Activated CD8-positive, alpha-beta T cell treated with anti-CD3 and anti-CD28 coated beads for 36 hours (primary cell): ENCODE measurements at places on chromosomes 5 and 9. TPM values are rescaled to one million over a fixed set of nuclear protein-coding genes. Genes with fewer than 3 reads are reported as not detected.

DNA sequence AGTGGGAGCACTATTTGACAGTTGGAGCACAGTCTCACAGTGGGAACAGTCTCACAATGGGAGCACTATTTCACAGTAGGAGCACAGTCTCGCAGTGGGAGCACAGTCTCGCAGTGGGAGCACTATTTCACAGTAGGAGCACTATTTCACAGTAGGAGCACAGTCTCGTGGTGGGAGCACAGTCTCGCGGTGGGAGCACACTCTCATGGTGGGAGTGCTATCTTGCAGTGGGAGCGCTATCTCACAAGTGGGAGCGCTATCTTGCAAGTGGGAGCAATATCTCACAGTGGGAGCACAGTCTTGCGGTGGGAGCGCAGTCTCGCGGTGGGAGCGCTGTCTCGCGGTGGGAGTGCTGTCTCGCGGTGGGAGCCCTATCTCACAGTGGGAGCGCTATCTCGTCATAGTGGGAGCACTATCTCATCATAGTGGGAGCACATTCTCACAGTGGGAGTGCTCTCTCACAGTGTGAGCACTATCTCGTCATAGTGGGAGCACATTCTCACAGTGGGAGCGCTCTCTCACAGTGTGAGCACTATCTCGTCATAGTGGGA, 56.1 kb downstream of the MED10 start:
- H3K27ac ChIP-seq: no peak overlapping the region
- H3K4me3 ChIP-seq: no peak overlapping the region
- H3K27me3 ChIP-seq: no peaks in the 10 kb centered on the region
- H3K36me3 ChIP-seq: no peaks in the 10 kb centered on the region

CKMT2 gene
- not detected for total RNA-seq

DNA sequence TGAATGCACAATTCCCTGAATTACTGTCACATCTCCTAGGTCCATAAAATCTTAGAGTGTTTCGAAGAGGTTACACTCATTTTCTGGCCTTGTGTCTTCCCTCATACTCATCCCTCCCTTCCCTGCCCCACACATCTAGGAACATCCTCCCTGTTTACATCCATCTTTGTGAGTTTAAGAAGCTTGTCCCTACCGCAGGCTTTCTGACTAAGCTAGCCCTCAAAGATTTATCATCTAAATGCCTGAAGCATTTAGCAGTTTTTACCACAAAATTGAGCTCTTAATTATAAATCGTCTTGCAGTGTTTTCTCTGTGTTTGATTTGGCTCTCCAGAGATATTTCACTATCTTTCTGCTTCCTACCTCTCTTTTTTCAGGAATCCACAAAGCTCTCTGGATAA, 374.8 kb downstream of the KIAA0825 start:
- DNase-seq: no peak
- H3K4me3 ChIP-seq: no peak overlapping the region
- H3K4me1 ChIP-seq: no peaks in the 10 kb centered on the region
- H3K27me3 ChIP-seq: no peaks in the 10 kb centered on the region
- H3K36me3 ChIP-seq: no peaks in the 10 kb centered on the region
- H3K27ac ChIP-seq: no peak overlapping the region

GRCh38 chr5:9834871-9835770, 205.0 kb upstream of the TAS2R1 start:
- no peak overlapping the region for H3K27ac ChIP-seq
- no peak for DNase-seq
- no peak overlapping the region for H3K4me3 ChIP-seq
- no peaks in the 10 kb centered on the region for H3K36me3 ChIP-seq

DNA sequence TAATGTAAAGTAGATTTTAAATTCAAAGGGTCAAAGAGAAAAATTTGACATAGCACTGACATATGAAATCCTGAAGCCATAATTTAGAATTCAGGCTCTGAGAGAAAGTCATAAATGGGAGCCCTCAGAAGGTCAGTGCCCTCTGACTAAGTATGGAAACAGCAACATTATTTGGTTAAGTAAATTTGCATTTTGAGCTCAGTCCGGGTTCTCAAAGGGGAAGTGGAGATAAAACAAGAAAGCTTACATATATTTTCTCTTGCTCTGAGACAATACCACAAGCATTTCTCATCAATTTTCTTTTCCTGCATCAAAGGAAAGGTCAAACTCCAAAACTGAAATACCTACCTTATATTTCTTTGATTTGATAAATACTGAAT, 348.0 kb downstream of the SEMA5A start:
- no peak overlapping the region for H3K27ac ChIP-seq
- H3K27me3 ChIP-seq: no peaks in the 10 kb centered on the region
- DNase-seq: no peak
- H3K4me3 ChIP-seq: no peak overlapping the region
- H3K36me3 ChIP-seq: no peaks in the 10 kb centered on the region

GRCh38 chr5:173314166-173314952, 13.9 kb downstream of the STC2 start:
- H3K36me3 ChIP-seq: peaks cover 24% of the 10 kb centered on the region
- H3K4me3 ChIP-seq: no peak overlapping the region
- no peak for DNase-seq
- H3K27ac ChIP-seq: no peak overlapping the region
- peaks cover 16% of the 10 kb centered on the region for H3K27me3 ChIP-seq

PCDHGA9 gene
- 0.09 TPM for total RNA-seq

- H3K36me3 ChIP-seq: no peaks in the 10 kb centered on the region
- no peak overlapping the region for H3K4me3 ChIP-seq
- no peak for DNase-seq
- H3K27me3 ChIP-seq: no peaks in the 10 kb centered on the region
- H3K4me1 ChIP-seq: no peaks in the 10 kb centered on the region
Observed at GRCh38 chr9:31753756-31754155, 630.7 kb upstream of the ACO1 start.

DNA sequence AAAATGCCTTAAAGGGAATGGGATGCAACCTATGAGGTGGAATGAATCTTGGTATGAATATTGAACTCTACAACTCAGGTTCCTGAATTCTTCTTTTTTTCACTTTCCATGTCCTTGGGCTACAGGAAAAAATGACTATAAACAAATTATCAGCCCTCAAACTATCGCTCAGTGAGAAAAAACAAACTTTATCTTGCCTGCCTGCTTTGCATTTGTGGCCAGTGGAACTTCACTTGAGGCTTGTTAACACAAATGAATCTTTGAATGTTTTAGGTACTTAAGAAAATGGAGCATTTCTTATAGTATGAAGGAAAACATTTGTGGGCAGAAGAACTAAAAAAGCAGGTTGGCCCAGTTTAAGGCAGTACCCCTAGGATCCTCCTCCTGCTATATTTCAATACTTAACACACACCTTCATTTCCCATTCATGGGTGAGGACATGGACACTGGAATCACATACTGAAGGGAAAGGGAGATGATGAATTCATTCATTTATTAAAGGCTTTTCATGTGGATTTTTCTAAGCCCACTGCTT, 34.1 kb downstream of the ELOVL7 start:
- no peaks in the 10 kb centered on the region for H3K4me1 ChIP-seq
- no peak for DNase-seq
- H3K4me3 ChIP-seq: no peak overlapping the region
- no peak overlapping the region for H3K27ac ChIP-seq
- H3K36me3 ChIP-seq: no peaks in the 10 kb centered on the region
- peaks cover 2% of the 10 kb centered on the region for H3K27me3 ChIP-seq

LCN6 gene
- total RNA-seq: not detected

GRCh38 chr9:116152941-116153764, 438 bp upstream of the PAPPA start:
- H3K4me1 ChIP-seq: peaks cover 8% of the 10 kb centered on the region
- H3K36me3 ChIP-seq: no peaks in the 10 kb centered on the region
- H3K4me3 ChIP-seq: no peak overlapping the region
- H3K27ac ChIP-seq: no peak overlapping the region
- DNase-seq: no peak

DNA sequence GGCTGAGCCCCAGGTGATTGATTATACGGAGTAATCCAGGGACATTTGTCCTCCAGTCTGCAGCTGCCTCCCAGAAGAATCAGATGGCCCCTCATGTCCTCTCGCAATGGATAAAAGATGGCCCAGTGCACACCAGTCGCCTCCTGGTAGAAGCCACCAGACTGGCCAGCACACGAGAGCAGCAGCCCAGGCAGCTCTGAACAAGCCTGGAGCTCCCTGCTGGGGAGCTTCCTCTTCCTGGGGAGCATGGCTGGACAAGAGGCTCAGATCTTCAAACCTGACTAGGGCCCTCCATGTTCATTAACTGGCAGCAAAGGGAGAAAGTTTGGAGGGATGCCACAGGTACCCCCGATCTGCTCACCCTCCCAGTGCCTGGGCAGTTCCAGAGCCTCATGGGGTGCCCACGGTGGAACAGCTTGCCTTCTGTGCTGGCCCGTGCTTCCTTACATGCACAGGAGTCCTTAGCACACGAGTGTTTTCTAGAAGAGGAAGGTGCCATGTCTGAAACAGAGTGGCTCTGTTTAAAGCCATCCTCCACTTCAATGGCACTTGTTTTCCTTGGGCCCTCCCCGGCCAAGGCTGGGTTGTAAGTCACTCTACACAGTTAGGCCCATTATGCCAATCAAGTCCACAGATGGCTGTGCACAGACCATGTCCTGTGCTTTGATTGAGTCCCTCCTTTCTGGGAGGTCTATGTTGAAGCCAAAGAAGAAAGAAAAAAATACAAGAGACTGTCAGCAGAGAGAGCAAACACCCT, 75.6 kb downstream of the PRRT1B start:
- H3K4me3 ChIP-seq: no peak overlapping the region
- no peak for DNase-seq

MAMDC4 gene
- total RNA-seq: 18.5 TPM

DNA sequence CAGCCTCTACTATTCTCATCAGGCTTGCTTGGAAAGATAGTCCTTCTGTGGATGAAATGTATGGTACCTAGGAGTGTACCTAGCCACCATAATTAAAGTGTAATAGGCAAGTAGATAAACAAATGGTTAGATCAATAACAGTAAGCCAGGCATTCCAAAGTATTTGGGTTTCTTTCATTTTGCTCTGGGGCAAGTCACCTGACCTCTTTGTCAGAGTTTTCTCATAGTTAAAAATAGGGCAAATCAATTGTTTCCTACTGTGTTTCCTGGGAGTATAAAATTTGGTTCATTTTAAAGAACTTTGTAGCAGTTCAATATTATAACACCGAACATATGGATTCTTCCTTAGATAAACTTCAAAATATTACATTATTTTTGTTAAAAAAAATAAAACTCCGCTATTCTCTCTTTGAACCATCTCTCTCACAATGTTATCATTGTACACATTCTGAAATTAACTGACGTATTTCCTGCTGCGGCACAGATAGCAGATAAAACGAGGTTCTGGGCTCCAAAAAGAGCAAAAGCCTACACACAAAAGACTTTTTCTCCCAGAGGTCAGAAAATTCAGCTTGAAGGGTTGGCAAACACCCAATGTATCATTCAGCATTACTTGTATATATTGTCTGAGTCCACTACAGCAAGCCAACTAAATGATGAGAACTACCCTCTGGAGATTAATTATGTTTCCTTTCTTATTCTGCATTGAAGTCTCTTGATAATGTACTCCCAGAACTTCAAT, 267.9 kb downstream of the COX7C start:
- DNase-seq: no peak
- H3K27me3 ChIP-seq: peaks cover 4% of the 10 kb centered on the region
- no peaks in the 10 kb centered on the region for H3K36me3 ChIP-seq
- no peaks in the 10 kb centered on the region for H3K4me1 ChIP-seq
- H3K27ac ChIP-seq: no peak overlapping the region
- H3K4me3 ChIP-seq: no peak overlapping the region

FAXDC2 gene
- not detected for total RNA-seq

FRMPD1 gene
- not detected for total RNA-seq

- H3K27me3 ChIP-seq: peaks cover 4% of the 10 kb centered on the region
- H3K27ac ChIP-seq: no peak overlapping the region
- no peak overlapping the region for H3K4me3 ChIP-seq
- H3K4me1 ChIP-seq: no peaks in the 10 kb centered on the region
- DNase-seq: no peak
Observed at GRCh38 chr5:67409126-67409777, 212.7 kb upstream of the CD180 start.

DNA sequence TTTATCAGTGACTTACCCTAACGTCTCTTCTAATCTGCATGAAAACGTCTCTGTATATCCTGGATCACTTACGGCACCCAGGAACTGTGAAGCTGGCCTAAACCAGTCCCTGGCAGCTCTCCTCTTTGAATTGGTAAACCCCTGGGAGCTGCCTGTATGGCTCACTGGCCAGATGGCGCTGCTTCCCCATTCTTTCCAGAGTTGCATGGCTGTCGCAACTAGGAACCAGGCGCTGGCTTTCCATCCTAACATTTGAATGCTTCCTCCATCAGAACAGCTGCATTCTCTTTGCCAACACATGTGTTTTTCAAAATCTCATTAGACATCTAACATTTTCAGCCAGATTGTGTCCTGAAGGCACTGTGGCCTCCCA, 8.0 kb upstream of the PCA3 start:
- peaks cover 2% of the 10 kb centered on the region for H3K27me3 ChIP-seq
- no peak overlapping the region for H3K4me3 ChIP-seq
- no peaks in the 10 kb centered on the region for H3K4me1 ChIP-seq
- H3K27ac ChIP-seq: no peak overlapping the region
- H3K36me3 ChIP-seq: no peaks in the 10 kb centered on the region
- DNase-seq: no peak

RARS1 gene
- 113 TPM for total RNA-seq

- no peak overlapping the region for H3K4me3 ChIP-seq
- H3K27me3 ChIP-seq: no peaks in the 10 kb centered on the region
- no peak for DNase-seq
- no peak overlapping the region for H3K27ac ChIP-seq
- H3K4me1 ChIP-seq: no peaks in the 10 kb centered on the region
Observed at GRCh38 chr5:125054146-125054545, 307.7 kb upstream of the ZNF608 start.

ZNF618 gene
- 0.27 TPM for total RNA-seq

DNA sequence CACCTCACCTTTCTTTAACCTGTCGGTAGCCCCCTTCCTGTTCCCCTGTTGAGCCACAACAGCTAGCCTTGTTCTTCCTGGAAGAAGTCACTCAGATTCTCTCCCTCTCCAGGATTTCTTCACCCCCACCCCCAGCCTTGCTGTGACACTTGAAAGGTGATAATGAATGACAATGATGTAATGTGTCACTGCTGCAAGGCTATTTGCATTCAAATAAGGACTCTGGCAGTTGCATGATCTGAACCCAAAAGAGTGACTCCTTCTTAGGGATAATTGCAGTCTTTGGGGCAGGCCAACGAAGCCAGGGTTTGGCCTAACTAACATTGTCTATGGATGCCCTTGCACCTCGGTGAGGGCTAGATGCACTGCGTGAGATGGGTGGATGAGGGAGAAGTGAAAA, 154.4 kb upstream of the CLINT1 start:
- no peaks in the 10 kb centered on the region for H3K4me1 ChIP-seq
- peaks cover 22% of the 10 kb centered on the region for H3K27me3 ChIP-seq
- no peaks in the 10 kb centered on the region for H3K36me3 ChIP-seq
- no peak for DNase-seq
- H3K4me3 ChIP-seq: no peak overlapping the region
- H3K27ac ChIP-seq: no peak overlapping the region

GRCh38 chr5:150485693-150486401, 22.1 kb upstream of the NDST1 start:
- DNase-seq: peak; percentile 23
- peak overlapping the region; percentile 42 for H3K4me3 ChIP-seq
- H3K27ac ChIP-seq: no peak overlapping the region
- H3K36me3 ChIP-seq: no peaks in the 10 kb centered on the region
- peaks cover 7% of the 10 kb centered on the region for H3K4me1 ChIP-seq

TAF11L5 gene
- not detected for total RNA-seq
